ENCODE measurements at places on chromosomes 13 and 19.

DNA sequence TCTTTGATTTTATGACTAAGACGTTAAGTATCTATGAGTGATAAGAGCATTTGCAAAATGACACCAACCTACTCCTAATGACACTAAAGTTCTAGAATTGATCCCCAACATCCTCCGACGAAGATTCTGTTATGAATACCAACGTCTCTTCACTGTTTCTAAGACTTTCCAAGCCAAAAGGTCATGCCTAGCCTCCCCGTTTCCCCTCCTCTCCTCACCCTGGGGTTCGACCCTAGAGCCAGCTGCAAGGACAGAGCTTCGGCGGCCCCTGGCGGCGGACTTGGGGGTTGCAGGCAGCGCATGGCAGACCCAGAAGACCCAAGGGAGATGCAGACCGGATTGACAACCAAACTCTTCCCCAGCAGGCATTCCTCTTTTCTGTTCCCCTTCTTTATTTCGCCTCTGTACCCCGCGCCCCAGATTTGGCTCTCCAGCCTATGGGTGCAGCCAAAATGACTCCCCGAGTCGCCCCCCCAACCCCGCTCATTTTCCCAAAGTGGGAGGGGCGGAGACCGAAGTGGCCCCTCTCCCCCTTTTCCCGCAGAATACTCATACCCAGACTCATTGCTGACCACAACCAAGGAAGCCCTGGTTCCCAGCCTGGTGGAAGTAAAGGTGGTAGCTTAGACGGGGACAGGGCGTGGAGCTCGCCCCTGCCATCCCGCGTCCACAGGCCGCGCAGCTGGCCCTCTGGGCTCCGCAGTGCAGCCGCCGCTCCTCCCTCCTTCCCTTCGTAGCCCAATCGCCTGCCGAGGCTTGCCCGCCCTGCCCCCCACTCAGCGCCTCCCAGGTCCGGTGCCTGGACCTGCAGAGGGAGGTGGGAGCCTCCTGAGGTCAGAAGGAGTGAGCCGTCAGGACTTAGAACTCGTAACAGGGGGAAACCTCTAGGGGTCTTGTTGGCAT lies 4.1 kb upstream of the EML2 start:
- peak; percentile 96 for DNase-seq

DNA sequence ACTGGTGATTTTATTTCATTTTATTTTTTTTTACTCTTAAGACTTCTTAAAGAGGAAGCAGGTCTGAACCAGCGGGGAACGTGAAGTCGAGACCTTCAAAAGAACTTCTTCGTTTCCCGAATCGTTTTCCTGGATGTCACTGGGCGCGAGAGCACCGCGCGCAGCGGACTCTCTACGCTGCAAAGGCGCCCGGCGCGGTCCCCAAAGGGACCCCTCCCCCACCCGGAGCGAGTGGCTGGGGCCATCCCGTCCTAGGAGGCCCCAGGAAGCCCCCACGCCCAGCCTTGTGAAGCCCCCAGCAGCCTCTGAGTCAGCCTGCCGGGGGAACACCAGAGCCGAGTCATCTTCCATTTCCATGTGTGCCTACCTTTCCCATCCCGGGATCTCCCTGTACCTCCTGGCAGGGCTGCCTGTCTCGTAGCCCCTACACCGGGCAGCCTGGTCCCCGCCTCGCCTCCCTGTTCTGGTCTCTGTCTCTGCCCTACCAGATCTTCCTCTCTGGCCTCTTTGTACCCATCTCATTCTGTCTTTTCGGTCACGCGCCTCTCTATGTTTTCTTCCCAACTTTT lies 608 bp downstream of the CD70 start:
- DNase-seq, result no peak

- no peak for DNase-seq
These were observed 690.9 kb downstream of the SLITRK6 start for GRCh38 chr13:85108356-85108755.

GRCh38 chr19:6849876-6850275 lies 37.5 kb upstream of the ADGRE1 start:
- no peak for DNase-seq

GRCh38 chr13:24887759-24888158 lies 123.8 kb downstream of the RNF17 start:
- no peak for DNase-seq

DNA sequence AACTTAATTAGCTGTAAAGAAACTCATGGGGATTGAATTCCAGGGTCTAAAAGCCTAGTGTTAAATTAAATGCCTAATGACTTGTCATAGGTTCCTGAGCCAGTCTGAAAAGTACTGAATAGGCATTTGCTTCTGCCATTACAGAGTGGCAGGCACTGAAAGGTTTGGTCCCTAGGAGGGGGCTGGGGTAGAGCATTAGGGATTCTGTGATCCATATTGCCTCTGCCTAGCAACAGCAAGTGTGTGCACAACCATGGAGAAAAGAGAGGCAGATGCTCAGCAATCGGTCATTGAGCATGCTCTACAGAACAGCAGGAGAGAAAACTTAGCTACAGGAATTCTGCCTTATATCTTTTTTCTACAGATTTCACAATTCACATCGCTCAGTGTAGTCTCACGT lies 133.5 kb downstream of the TRPC4 start:
- no peak for DNase-seq

- DNase-seq, result no peak
These were observed at the start of gene TOMM40 for GRCh38 chr19:44891016-44891882. TOMM40 (plus strand) TSS chr19:44891254; CDS start chr19:44891416, 162 bp downstream.

- DNase-seq, result no peak
These were observed 98.1 kb downstream of the SERP2 start for GRCh38 chr13:44471686-44472085.

GRCh38 chr13:95643936-95644598 lies 439 bp downstream of the DZIP1 start:
- DNase-seq, result no peak

- DNase-seq, result peak; percentile 47
These were observed 1.8 kb upstream of the SPRY2 start for GRCh38 chr13:80342471-80343371.
